ENCODE measurements at places on chromosomes 12 and 14.

- no peak for DNase-seq
These were observed 910.4 kb downstream of the VRK1 start for GRCh38 chr14:97707603-97708002.

- DNase-seq: no peak
These were observed 28.8 kb downstream of the DIO3 start for GRCh38 chr14:101590062-101590461.

DNA sequence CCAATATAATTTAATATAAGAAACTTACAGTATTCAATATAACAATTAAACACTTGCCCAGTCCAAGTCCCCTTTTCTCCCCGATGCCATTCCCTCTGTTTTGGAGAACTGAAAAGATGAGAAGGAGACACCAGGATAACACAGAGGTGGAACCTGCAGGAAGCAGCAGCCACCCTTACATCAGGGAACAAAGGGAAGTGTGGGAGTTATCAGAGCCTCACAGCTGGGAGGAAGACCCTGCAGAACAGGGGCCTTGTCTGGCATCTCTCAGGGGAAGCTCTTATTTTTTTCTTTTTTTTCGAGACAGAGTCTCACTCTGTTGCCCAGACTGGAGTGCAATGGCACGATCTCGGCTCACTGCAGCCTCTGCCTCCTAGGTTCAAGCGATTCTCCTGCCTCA, 52.6 kb downstream of the CALM1 start:
- no peak for DNase-seq

GRCh38 chr12:112894128-112894527, 12.6 kb upstream of the OAS1 start:
- no peak for DNase-seq

DNA sequence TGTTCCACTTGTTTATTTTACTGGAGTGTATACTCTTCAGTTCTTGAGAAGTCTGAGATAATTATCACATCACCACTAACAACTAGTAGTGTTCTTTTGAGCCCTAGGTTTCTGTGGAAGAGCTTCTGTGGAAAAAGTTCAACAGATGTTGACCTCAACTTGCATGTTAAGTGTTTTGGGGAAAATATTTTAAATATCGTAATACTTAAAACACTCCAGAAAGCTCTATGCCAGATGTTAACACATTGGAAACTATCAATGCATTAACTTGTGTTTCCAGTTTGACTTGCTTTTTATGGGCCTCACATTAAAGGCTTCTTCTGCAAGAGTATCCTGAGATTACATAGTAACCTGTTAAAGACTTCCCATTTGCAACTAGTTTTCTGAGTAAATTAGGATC, 173.1 kb downstream of the DUSP6 start:
- DNase-seq: no peak

- DNase-seq: no peak
These were observed 214.3 kb upstream of the NUDT4 start for GRCh38 chr12:93163260-93164036.

GRCh38 chr14:99430491-99430890, 50.2 kb downstream of the SETD3 start:
- DNase-seq: no peak

DNA sequence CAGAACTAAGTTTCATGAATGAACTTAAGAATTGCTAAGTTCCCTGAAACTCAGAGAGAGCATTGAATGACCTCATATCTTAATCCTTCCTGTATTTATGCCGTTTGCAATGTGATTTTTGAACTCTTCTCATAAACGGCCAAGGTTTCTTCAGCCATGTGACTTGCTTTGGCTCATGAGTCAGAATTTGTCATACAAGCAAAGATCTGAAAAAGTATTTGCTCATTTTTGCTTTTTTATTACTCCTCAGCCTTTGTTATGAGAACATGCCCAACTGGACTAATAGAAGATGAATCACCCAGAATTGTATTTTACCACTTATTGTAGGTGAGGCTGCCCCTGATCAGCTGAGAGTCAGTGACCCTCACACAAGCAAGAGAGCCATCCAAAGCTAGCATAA, 693.8 kb downstream of the BCL11B start:
- DNase-seq: no peak

DNA sequence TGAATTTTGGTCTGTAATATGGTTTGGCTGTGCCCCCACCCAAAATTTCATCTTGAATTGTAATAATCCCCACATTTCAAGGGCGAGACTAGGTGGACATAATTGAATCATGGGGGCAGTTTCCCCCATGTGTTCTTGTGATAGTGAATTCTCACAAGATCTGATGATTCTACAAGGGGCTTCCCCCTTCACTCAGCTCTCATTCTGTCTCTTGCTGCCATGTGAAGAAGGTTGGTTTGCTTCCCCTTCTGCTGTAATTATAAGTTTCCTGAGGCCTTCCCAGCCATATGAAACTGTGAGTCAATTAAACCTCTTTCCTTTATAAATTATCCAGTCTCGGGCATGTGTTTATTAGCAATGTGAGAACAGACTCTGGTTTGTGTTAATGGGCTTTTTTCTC, 5.9 kb downstream of the LRRC9 start:
- DNase-seq: no peak

- DNase-seq: no peak
These were observed 21.7 kb downstream of the SNRNP35 start for GRCh38 chr12:123479442-123480180.

GRCh38 chr12:1934831-1935230, 16.4 kb upstream of the CACNA2D4 start:
- DNase-seq: no peak

DNA sequence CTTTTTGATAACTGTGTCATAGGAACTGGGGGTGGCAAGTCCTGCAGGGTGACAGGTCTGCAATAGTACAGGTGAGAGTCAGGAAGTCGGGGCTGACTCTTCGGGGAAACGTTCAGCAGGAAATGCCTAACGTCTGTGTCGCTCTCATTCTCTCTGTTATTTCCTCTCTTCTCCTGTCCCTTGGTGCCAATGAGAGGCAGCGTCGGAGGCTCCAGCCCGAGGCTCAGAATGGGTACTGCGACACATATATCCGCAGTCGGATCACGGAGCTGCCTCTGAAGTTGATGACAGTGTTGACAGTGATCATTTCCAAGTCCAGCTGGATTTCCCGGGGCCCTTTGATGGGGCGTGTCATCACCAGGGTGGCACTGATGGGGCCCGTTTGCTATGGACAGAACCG, 2.7 kb upstream of the TC2N start:
- DNase-seq: no peak

DNA sequence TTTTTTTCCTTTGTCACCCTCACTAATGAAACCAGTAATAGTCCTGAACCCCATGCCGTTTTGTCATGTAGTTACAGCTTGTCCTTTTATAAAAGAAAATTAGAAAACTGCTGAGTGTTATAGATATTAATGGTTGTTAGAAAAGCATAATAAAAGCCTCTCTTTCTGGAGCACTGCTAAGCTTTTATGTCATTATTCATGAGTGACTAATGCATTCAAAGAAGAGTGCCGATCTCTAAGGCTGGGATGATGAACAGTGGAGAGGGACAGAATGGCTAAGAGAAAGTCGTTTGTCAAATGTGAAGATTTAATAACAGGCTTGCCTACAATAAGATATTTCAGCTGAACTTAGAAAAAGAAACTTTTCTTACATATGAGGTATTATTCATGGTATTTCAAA, 121.6 kb downstream of the MGAT4C start:
- DNase-seq: no peak

DNA sequence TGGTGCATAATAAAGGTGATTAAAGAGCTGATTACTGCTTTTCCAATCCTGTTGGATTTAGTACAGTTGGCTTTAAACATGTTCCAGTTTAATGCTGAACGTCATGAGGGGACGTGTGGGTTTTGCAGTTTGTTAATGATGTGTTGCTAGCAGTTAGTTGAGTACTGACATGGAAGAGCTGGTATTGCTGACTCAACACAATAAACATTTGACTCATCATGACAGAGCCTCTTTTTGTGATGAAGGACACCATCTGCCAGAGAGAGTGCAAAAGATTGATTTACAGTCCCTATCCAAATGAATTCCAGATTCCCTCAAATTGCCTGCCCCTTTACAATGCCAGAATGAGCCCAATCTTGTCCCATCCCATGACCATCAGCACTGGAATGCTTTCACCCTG, 346.2 kb upstream of the PRICKLE1 start:
- no peak for DNase-seq

DNA sequence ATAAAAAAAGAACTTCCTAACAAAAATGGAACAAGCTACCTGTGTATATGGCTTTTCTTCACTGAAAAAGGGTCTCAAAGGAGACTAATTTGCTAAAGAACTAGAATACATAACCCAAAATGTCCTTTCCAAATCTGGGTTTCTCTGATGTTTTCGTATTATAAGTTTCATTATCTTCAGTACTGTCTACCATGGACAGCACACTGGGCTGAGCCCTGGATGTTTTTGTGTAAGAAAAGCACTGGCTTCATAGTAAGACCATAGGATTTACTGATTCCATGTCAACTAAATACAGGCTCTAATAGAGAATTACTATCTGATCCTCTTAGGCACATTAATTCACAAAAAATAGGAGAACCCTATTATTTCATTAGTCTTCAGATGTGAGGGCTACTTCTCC, 94.3 kb upstream of the GPHB5 start:
- no peak for DNase-seq
